ENCODE measurements at places on chromosomes 12 and 14. TPM values are rescaled to one million over a fixed set of nuclear protein-coding genes. Genes with fewer than 3 reads are reported as not detected.
A peak's percentile ranks its signal among the peaks of the same experiment; 100 is the strongest.

DNA sequence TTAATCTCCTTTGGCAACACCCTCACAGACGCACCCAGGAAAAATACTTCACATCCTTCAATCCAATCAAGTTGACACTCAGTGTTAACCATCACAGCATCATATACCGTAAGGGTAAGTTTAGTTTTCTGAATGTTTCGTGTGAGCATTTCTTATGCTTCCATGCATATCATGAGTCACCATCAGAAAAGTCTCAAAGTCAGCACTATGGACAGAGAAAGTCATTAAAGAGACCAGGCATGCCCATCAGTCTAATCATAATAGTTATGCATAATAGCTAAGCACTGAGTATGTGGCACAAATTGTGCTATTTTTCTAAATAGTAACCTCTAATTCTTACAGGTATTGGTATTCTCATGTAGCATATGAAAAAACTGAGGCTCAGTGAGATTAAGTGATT, 158.8 kb upstream of the PRMT8 start:
- H3K27ac ChIP-seq = no peak overlapping the region
- no peak overlapping the region for H3K4me3 ChIP-seq
- no peaks in the 10 kb centered on the region for H3K4me1 ChIP-seq

The GPR84 gene
- 16.0 TPM for total RNA-seq

DNA sequence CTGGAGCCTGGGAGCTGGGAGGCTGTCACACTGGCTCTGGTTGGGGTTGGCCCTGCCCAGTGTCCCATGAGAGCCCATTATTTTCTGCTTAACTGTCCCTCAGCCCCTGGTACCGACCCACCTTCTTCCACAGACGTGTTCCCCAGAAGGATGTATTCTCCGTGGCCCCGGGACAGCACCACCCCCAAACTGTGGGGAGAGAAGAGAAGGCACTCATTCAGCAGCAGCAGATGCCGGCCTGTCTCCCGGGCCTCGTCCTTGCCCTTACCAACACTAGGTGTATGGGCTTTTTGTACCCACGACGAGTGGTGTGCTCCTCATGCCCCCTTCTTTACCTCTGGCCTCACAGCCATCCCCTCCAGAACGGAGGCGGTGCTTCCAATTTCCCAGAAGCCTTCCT, 38.1 kb downstream of the LRTM2 start:
- no peaks in the 10 kb centered on the region for H3K27me3 ChIP-seq
- DNase-seq = no peak
- no peaks in the 10 kb centered on the region for H3K4me1 ChIP-seq
- H3K4me3 ChIP-seq = no peak overlapping the region

DNA sequence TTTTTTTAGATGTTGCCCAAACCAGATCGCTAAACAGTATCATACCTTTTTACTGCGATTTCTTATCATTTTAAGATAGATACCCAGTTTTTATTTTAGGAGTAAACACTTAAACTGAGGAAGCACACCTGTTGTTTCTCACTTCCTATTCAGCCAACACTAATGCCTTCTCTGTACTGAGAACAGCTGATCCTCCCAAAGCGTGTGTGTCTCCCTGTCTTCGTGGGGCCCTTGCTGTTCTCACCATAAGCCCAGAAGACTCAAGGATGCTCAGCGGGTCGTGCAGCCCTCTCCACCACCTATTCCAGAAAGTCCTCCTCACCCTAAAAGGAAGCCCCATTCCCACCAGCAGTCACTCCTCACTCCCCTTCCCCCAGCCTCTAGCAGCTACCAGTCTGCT, 14.8 kb downstream of the PPP2R5C start:
- H3K27me3 ChIP-seq = peaks cover 19% of the 10 kb centered on the region
- no peak for DNase-seq
- H3K4me3 ChIP-seq = no peak overlapping the region
- H3K27ac ChIP-seq = no peak overlapping the region
- peaks cover 6% of the 10 kb centered on the region for H3K36me3 ChIP-seq

The PMEL gene
- total RNA-seq = 1.9 TPM

The ARHGDIB gene
- 402 TPM for total RNA-seq

GRCh38 chr14:31961896-31962295, 115.2 kb upstream of the ARHGAP5 start:
- H3K27me3 ChIP-seq = peaks cover 10% of the 10 kb centered on the region
- no peaks in the 10 kb centered on the region for H3K4me1 ChIP-seq
- H3K27ac ChIP-seq = no peak overlapping the region
- H3K36me3 ChIP-seq = no peaks in the 10 kb centered on the region

- H3K36me3 ChIP-seq = no peaks in the 10 kb centered on the region
- no peak for DNase-seq
- peak overlapping the region; percentile 38 for H3K27ac ChIP-seq
- peaks cover 24% of the 10 kb centered on the region for H3K4me1 ChIP-seq
- H3K4me3 ChIP-seq = peak overlapping the region; percentile 50
Observed at GRCh38 chr14:22084393-22085281, 411.0 kb upstream of the OR4E1 start.

- no peak for DNase-seq
- H3K36me3 ChIP-seq = no peaks in the 10 kb centered on the region
- H3K4me3 ChIP-seq = no peak overlapping the region
- no peaks in the 10 kb centered on the region for H3K27me3 ChIP-seq
- H3K4me1 ChIP-seq = no peaks in the 10 kb centered on the region
Observed at GRCh38 chr12:91033251-91033650, 24.6 kb downstream of the KERA start.

DNA sequence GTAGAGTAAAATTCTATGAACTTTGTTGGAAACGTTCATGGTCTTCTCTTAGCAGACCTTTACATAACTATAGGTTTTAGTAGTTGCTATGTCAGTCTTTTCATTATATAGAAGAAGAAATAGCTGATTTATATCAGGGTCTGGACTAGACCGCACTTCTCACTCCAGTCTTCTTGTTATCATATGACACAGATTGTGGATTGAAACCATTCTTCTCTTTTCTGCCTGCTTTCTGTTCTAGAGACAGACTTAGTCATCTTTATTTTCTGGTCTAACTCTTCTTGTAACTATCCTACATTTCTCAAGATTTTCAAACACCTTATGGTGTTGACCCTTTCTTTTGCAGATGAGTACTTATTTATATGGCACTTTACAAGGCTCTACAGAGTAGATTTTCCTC, 55.7 kb downstream of the PCNX1 start:
- no peak overlapping the region for H3K4me3 ChIP-seq
- H3K27me3 ChIP-seq = no peaks in the 10 kb centered on the region
- peak overlapping the region; percentile 84 for H3K27ac ChIP-seq
- DNase-seq = no peak

GRCh38 chr14:80872645-80873044, 68.9 kb downstream of the CEP128 start:
- no peak for DNase-seq
- no peak overlapping the region for H3K4me3 ChIP-seq
- peaks cover 18% of the 10 kb centered on the region for H3K36me3 ChIP-seq
- no peaks in the 10 kb centered on the region for H3K27me3 ChIP-seq
- H3K27ac ChIP-seq = no peak overlapping the region

- no peaks in the 10 kb centered on the region for H3K27me3 ChIP-seq
- H3K4me1 ChIP-seq = no peaks in the 10 kb centered on the region
- DNase-seq = peak; percentile 39
Observed at GRCh38 chr12:94133964-94134795, 14.2 kb upstream of the PLXNC1 start.

- no peaks in the 10 kb centered on the region for H3K4me1 ChIP-seq
- H3K27ac ChIP-seq = no peak overlapping the region
- no peak overlapping the region for H3K4me3 ChIP-seq
- no peak for DNase-seq
- no peaks in the 10 kb centered on the region for H3K27me3 ChIP-seq
Observed at GRCh38 chr12:127278351-127278750, 988.6 kb upstream of the TMEM132C start.

DNA sequence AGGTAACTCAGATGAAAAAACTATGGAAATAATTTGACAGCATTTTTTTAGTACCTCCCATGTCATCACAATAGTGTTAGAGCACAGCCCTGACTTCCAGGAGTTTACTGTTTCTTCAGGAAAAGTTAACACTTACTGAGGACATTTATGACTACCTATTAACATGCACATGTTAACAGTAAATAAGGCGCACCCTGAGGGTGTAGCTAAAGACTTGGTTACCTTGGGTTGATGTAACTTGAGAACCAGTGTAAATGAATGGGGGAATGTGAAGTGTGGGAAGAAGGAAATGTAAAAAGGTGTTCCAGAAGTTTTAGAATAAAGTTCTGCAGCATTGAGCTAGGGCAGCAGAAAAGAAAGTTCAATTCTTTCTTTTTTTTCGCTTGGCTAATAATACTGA, 366.2 kb downstream of the EGLN3 start:
- no peak for DNase-seq
- H3K27ac ChIP-seq = no peak overlapping the region
- no peaks in the 10 kb centered on the region for H3K27me3 ChIP-seq
- H3K4me3 ChIP-seq = no peak overlapping the region
- H3K36me3 ChIP-seq = no peaks in the 10 kb centered on the region

The NEDD1 gene
- total RNA-seq = 58.8 TPM

- no peak overlapping the region for H3K4me3 ChIP-seq
- H3K27me3 ChIP-seq = no peaks in the 10 kb centered on the region
- H3K36me3 ChIP-seq = no peaks in the 10 kb centered on the region
- no peaks in the 10 kb centered on the region for H3K4me1 ChIP-seq
Observed at GRCh38 chr12:11016937-11017336, 5.5 kb downstream of the TAS2R19 start.

The PTPRR gene
- not detected for total RNA-seq

The TMEM253 gene
- total RNA-seq = 0.35 TPM

The NID2 gene
- total RNA-seq = 0.24 TPM

DNA sequence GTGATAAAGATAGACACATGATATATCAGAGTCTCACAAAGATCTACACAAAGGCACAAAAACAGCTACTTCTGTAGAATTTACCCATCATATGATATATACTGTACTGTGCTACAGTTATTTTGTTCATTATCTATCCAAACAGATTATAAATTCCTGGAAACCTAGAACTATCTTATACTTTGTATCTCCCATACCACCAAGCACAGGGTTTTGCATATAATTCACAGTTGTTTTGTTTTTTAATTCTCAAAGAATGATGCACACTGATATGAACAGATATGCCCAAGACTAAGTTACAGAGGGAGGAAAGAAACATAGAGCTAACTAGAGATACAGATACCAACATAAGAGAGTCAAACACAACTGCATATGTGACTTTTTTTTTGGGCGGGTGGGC, 3.4 kb downstream of the PRKAG1 start:
- H3K27ac ChIP-seq = no peak overlapping the region
- no peak overlapping the region for H3K4me3 ChIP-seq
- H3K36me3 ChIP-seq = peaks cover 8% of the 10 kb centered on the region
- no peaks in the 10 kb centered on the region for H3K27me3 ChIP-seq
- no peak for DNase-seq

GRCh38 chr14:85895603-85896002, 365.7 kb downstream of the FLRT2 start:
- no peak overlapping the region for H3K27ac ChIP-seq
- H3K4me3 ChIP-seq = no peak overlapping the region
- DNase-seq = no peak
- no peaks in the 10 kb centered on the region for H3K4me1 ChIP-seq
- H3K27me3 ChIP-seq = no peaks in the 10 kb centered on the region
- no peaks in the 10 kb centered on the region for H3K36me3 ChIP-seq

DNA sequence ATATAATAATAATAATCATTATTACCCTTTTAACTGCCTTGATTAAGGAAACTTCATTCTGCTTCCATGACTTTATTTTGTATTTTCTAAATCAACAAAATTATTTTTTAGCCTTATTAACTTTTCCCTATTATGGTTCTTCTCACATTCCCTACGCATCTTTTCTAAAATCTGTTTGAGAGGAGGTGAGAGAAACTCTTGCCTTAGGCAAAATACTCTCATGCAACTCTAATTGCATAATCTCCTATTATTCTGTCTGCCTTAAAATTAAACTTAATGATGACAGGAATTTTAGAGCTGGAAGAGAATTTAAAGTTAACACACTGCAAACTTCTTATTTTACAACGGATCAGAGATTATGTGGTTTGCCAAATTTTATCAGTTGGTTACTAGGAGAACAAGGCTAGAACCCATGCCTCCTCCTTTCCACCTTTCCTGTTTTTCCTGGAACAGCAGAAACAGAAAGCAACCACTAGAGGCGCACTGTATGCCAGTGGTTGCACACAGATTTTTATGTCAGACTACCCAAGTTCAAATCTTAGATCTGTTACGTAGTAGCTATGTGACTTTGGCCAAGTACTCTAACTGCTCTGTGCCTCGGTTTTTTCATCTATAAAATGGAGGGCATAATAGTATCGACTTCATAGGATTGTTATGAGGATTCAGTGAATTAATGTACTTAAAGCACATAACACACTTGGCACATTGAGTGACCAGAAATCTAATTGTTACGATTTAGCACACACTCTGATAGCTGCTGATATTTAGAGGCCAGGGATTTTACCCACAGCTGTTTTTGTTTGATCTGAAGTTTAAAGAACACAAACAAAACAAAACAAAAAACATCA, 4.3 kb upstream of the BRMS1L start:
- no peak overlapping the region for H3K4me3 ChIP-seq
- H3K4me1 ChIP-seq = peaks cover 6% of the 10 kb centered on the region
- DNase-seq = no peak
- no peaks in the 10 kb centered on the region for H3K27me3 ChIP-seq
- no peak overlapping the region for H3K27ac ChIP-seq
- no peaks in the 10 kb centered on the region for H3K36me3 ChIP-seq

The KRT7 gene
- 25.4 TPM for total RNA-seq

DNA sequence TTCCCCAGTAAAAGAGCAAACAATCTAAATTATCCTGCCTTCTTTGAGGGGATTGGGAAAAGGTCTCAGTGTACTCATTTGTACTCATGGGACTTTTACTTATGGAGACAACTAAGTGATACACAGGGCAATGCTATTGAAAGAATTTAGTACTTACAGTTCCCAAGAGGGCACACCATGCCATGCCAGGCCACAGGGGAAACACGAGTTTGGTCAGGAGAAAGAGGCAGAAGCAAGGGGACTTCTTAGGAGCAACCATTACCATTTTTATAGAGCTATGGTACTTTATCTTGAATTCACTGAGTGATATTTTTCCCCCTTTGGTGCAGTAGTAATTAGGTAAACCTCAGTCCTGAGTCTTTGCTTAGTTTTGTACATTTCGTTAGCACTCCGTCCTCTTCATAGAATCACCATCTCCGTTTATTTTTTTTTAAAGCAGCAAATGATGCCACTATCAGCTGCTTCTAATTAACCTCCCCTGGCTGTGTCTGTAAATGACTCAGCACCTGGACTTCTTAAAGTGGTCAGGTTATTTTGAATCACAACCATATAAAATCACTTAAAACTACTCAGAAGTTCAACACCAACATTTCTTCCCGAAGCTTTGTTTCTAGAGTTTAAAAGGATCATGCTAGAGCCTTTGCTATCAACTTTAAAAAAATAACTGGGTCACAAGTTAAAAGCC, 5.9 kb upstream of the WASHC3 start:
- no peak for DNase-seq
- no peaks in the 10 kb centered on the region for H3K36me3 ChIP-seq
- peaks cover 8% of the 10 kb centered on the region for H3K4me1 ChIP-seq
- H3K4me3 ChIP-seq = no peak overlapping the region
- H3K27me3 ChIP-seq = peaks cover 15% of the 10 kb centered on the region

- DNase-seq = no peak
Observed at GRCh38 chr12:29439506-29439905, 58.0 kb downstream of the OVCH1 start.

The ABCD4 gene
- 56.6 TPM for total RNA-seq

The APOF gene
- total RNA-seq = 0.28 TPM

GRCh38 chr14:29752221-29752923, 175.3 kb downstream of the PRKD1 start:
- no peaks in the 10 kb centered on the region for H3K36me3 ChIP-seq
- no peaks in the 10 kb centered on the region for H3K27me3 ChIP-seq
- H3K4me1 ChIP-seq = no peaks in the 10 kb centered on the region
- H3K27ac ChIP-seq = no peak overlapping the region

- no peak overlapping the region for H3K4me3 ChIP-seq
- H3K36me3 ChIP-seq = no peaks in the 10 kb centered on the region
- no peak overlapping the region for H3K27ac ChIP-seq
Observed at GRCh38 chr12:66594688-66595087, 84.2 kb downstream of the GRIP1 start.
